Stimulated activated CD8-positive, alpha-beta memory T cell treated with anti-CD3 and anti-CD28 coated beads, Interleukin-4, amount 100 ng/mL, for 1 hour (primary cell): ENCODE measurements at places on chromosomes 7 and 10.

DNA sequence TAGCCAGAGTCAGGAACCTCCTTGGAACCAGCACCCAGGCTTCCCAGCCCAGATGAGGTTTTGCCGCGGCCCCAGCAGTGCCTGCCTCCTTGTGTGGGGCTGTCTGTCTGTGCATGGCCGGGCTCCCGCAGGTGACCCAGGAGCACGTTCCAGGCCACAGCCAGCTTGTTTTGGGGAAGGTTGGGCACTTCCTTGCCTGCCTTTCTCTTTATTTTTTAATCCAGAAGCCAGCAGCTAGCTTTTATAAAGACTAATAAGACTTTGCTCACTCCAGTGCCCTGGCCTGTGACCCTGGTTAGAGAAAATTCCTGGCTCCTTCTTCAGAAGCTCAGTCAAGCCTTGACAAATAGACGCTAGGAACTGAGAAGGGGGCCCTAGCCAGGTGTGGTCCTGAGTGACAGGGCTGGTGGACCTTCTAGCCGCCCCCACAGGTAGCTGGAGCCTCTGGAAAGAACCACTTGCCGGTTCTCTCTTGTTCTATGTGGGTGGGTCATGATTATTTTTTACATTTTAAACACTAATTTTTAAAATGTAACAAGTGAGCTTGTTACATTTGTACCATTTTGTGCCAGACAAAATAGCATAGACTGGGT is 837 bp downstream of the SLC29A3 start:
- DNase-seq, result no peak

DNA sequence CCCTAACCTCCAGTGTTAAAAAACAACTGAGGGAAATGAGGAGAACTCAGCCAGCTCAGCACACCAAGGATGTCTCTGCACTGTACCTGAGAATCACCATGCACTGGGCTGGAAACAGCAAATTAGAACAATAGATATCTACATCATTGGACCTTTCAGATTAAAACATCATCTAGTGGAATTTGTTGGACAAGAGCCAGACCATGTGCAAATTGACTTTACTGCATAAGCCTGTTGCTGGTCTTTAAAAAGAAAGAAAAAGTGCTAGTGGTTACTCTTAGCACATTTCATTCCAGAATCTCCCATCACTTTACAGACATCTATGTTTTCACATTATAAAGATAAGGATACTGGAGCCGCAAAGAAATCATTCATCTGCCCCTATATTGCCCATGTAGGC is 75.4 kb downstream of the FGFR2 start:
- DNase-seq, result no peak

DNA sequence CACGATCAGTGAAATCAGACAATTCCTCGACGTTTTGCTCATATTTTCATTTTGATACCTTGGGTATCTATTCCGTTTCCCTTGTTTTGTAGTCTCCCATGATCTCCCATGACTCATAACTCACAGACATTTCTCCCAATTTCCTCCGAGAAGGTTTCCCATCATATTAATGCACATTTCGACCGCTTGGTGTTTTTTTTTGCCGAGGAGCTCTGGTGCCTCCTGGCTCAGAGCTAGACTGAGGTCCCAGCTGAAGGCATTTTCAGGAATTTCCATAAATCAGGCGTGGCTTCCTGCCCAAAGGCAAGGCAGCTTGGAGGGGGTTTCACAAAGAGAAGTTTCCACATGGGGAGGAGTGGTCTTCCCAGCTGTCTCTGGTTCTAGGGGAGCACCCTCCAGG is 148.2 kb upstream of the TNS3 start:
- DNase-seq, result no peak

DNA sequence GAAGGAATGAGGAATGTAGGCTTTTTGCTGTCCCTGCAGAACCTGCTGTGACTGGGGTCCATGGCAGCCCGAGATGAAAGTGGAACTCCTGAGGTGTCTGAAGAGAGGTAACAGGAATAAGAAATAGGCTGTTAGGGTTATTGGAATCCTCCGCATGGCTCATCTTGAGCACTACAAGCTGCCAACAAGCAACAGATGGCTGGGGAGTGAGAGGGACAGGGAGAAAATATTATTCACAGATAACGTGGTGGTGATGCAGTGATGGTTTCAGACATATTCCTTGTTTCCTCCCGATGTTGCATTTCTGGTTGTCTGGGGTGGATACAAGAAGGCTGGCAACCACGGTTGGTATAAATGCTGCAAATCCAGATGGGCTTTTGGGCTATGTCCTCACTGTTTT is 46.1 kb downstream of the AP3M1 start:
- no peak for DNase-seq

DNA sequence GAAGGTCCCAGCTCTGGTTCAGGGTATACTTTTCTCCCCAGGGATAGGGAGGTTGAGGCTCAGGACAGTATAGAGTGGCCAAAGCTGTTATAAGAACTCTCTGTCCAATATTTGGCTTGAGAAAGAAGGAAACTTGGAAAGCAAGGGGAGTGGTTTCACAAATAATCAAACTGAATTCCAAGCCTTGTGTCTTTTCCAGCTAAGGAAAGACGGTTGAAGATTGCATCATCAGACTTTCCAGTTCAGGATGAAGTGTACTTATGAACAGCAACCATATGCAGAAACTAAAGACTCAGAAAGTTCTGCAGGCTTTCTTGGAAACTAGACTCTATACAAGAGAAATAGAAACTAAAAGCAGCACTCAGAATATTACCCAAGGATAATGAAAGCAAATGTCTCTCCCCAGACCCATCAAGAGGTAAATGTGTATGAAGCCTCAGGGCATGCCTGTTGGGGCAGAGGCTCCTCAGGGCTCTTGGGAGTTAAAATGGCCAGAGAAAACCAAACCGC is 46.4 kb downstream of the RAMP3 start:
- DNase-seq, result no peak

DNA sequence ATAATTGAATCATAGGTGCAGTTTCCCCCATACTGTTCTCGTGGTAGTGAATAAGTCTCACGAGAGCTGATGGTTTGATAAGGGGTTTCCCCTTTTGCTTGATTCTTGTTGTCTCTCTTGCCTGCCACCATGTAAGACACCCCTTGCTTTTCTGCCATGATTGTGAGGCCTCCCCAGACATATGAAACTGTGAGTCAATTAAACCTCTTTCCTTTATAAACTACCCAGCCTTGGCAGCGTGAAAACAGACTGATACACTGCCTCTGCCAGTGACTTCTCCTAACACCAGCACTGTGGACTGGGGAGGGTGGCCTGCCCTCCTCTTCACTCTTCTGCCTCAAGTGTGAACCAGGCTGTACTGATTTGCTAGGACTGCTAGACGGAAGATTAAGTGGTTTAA is 108.6 kb downstream of the RAB11FIP2 start:
- DNase-seq, result no peak

GRCh38 chr10:32059472-32059871 is 3.2 kb upstream of the KIF5B start:
- no peak for DNase-seq

DNA sequence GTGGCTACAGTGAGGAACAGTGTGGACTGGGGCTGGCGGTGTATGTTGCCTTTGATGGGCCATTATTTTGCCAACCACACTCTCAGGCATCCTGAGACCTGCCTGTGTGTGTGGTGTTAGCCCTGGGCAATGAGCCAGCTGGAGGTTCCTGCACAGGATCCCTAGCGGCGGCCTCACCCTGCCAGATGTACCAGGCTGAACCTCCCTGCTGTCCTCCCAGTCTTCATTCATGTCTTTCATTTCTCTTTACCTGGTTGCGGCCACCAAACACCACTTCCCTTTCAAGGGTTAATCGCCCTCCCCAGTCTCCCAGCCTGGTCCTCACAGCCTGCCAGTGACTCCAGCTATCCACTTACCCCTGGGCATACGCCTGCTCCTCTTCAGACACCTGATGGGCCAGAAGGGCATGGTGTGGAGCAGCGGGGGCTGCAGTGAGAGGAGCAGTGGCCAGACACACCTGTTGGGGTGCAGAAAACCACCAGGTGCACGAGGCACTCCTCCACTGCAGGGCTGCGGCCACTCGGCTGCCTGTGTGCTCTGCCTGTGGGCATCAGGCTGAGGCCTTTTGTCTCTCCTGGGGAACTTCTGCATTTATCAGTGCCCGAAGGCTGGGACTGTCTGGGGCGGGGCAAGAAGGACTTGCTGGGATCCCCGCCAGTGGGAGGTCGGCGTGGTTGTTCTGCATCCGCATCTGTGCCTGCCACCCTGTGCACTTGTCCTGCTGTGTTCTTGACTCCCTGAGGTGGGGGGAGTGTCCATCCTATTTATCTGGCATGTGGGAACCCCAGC is 111.6 kb downstream of the ARHGAP22 start:
- no peak for DNase-seq

- no peak for DNase-seq
Observed at GRCh38 chr7:112185005-112185834, 21.0 kb downstream of the DOCK4 start.

- DNase-seq, result no peak
Observed at GRCh38 chr7:7491044-7491443, 44.6 kb downstream of the COL28A1 start.

- no peak for DNase-seq
Observed at GRCh38 chr10:12720217-12720981, 281.1 kb downstream of the CCDC3 start.

DNA sequence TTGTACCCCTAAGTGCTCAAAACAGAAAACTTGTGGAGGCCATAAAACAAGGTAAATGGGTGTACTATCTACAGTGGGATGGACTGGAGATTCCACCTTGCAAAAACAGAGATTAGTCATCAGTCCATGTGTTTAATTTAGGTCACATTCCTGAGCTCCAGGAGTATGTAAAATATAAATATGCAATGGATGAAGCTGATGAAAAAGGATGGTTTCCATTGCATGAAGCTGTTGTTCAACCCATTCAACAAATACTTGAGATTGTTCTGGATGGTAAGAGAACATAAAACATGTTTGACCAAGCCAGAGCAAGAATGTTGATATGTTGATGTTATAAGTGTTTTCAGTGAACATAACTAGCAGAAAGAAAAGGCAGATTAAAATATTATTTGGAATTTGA is 14.6 kb downstream of the ASB15 start:
- no peak for DNase-seq

DNA sequence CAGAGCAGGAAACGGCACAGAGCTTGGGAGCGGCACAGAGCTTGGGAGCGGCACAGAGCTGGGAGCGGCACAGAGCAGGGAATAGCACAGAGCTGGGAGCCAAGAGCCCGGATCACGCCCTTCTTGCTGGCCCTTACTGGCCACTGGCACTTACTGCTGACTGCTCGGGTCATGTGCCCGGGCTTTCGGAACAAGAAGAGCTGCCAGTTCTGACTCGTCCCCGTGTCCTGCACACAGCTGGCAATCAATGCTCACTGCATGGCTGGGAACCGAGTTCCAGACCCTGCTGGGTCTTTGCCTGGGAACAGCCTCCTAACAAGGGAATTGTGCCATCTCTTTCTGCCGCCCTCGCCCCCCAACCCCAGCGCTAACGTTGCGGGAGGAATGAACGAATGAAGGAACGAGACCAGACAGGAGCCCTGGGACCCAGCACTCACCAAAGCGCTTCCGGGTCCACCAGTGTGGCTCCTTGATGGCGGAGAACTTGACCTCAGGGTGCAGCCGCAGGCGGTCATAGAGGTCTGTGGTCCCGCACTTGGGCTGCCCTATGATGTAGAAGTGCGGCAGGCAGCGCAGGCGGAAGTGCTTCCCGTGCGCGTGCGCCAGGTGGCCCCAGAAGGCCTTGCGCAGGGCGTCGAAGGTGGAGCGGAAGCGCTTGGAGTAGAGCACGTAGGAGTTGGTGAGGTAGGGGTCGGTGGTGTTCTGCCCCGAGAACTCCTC is 49.1 kb downstream of the CHST15 start:
- no peak for DNase-seq

DNA sequence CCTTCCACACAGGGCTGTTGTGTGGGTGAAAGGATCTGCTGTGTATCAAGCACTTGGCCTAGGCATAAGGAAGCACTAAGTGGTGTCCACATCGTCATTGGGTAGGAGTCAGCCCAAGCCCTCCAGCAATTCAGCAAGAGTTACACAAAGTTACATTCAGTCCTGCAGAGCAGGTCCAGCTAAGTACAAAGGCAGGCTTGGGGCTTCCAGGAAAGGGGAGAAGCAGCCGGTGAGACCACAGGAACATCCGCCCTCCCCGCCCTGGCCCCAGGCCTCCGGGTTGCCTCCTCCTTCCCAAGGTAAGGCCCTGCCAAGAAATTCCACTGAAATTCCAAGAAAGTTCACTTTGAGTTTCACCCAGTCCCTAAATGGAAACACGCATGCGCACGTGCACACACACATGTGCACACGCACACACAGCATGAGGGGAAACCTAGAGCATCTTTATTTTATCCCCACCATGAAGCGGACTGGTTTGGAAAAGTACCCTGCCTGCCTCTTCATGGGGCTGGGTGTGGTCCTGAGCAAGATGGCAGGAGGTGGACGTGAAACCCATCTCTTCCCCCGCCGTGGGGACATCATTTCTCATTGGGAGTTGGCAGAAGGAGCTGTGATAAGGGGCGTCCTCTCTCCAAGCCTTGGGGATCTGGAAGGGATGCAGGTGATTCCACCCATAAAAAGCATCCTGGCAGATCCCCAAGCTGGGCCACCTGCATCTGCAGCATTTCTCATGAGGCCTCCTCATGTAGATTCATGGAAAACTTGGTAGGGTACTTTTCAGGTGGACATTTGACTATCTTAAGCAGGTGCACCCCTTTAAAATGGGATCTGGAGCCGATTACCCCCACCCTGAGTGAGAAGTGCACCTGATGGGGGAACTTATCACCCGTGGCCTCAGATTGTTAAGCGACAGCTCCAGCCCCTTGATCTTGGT is 69.1 kb upstream of the NANOS1 start:
- DNase-seq, result no peak

DNA sequence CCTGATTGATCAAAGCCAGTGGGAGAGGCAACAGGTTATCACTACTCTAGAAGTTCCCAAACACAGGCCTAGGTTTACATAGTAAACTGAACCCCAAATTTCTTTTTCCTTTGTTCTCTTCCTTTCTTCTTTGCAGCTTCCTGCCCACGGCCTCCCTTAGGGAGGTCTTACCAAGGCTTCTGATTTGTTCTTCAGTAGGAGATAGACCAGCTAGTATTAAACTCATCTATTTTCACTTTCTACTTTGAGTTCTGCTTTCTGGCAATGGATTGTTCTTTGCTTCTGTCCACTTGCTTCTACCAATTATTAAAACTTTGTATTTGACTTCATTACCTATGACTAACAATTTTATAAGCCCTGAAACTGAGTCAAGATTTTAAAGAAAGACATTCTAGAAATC is 251.2 kb upstream of the FZD1 start:
- DNase-seq, result no peak

- DNase-seq, result no peak
Observed at GRCh38 chr10:110844617-110844881, 27.2 kb upstream of the PDCD4 start.
